ENCODE measurements at places on chromosomes 11 and 22.

- no peak for DNase-seq
Observed at GRCh38 chr11:123111465-123111864, 49.5 kb upstream of the HSPA8 start.

DNA sequence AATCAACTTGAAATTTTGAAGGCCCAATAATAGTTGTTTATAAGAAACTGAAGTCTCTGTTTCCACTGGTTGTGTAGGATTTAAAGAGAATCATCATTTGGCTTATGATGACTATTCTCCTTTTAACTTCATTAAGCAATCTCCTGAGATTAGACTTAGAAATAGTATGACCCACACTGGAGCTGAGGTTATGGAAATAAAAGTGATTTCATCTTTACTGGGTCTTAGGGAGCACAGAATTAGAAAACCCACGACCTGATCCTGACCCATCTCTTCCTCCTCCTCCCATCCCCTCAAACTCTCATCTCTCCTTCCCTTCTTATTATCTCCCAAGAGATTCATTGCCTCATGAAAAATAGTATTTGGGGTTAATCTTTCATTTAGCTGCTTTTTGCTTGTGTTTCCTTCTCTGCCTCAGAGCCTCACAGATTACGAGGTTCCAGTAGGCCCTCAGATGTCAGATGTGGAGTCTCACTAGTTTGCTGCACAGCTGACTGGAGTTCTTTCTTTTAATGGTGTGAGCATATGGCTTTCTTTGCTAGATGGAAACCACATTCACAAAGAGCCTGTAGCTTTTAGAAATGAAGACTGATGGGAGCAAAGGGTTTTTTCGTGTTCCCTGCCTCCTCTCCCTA, 85.0 kb downstream of the ALX4 start:
- no peak for DNase-seq

- no peak for DNase-seq
Observed at GRCh38 chr22:24432059-24432853, 4.9 kb downstream of the ADORA2A start.

DNA sequence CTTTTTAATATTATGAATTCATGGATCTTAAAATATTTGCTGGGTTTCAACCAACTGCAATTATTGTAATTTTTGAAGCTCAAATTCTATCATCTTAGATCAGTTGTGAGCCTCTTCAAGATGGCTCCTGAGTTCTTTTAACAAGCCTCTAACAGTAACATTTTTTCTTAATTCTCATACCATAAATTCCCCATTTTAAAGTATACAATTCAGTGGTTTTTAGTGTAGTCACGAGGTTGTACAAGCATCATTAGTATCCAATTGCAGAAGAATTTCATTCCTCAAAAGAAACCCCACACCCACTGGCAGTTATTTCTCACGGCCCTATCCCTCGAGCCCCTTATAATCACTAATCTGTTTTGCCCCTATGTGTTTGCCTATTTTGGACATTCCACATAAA, 270.8 kb downstream of the SBF2 start:
- no peak for DNase-seq

DNA sequence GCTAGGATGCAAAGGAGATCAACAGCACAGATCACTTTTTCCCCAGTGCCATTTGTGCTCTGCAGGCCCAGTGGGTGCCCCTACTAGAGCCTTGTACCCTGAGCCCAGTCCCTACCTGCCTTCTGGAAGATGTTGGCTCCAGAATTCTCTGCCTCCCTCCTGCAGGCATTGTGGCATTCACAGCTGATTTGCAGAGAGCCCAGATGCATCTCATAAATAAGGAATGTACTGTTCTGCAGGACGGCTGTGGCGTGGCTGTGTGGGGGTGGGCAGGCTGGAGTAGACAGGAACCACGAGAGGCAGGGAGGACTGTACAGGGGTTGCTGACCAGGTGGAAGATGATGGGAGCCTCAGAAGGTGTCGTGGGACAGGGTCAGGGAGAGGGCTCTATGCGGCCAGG, 11.2 kb upstream of the MIAT start:
- DNase-seq, result no peak

DNA sequence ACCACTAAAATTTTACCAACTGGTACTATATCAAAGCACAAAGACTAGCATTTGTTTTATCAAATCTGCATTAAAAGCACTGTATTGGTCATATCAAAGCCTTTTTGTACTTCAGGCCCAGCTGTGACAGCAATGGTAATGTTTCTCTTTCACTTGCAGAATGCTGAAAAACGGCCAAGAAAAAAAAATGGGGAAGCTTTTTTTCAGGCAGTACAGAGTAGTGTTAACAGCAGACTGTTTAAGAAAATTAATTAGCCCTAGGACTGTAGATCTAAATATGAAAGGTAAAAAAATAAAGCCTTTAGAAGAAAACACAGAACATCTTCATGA, 33.3 kb downstream of the DENND5A start:
- DNase-seq, result no peak

- no peak for DNase-seq
Observed at GRCh38 chr11:35056391-35057093, 82.4 kb upstream of the CD44 start.

- no peak for DNase-seq
Observed at GRCh38 chr11:123330471-123330870, 99.6 kb upstream of the GRAMD1B start.

- DNase-seq, result no peak
Observed at GRCh38 chr22:16774911-16775500, 50.2 kb downstream of the XKR3 start.

GRCh38 chr11:110782616-110783015, 70.4 kb upstream of the ARHGAP20 start:
- DNase-seq, result no peak

- DNase-seq, result no peak
Observed at GRCh38 chr11:12259956-12260355, 117.4 kb upstream of the PARVA start.

DNA sequence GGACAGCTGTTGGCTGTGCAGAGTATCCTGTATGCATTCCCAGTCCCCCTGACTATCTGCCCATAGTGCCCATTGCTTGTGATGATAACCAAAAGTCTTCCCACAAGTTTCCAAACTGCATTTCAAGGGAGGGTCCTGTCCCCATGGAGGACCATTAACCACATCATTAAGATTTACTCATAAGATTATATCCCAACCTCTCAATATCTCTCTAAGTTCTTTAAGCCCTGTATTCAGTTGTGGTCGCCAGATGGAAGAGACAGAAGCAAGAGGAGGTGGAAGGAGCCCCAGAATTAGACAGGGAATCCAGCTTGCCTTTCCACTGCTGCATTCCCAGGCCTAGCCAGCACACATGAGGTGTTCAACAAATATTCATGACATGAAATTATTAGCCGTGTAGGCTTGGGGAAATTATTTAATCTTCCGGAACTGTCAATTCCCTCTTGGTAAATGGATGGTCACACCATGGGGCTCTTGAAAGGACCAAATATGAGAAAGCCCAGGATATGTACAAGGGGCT, 42.6 kb upstream of the TIMP3 start:
- no peak for DNase-seq

GRCh38 chr22:31046539-31047226, 34.4 kb upstream of the SMTN start:
- DNase-seq, result no peak

DNA sequence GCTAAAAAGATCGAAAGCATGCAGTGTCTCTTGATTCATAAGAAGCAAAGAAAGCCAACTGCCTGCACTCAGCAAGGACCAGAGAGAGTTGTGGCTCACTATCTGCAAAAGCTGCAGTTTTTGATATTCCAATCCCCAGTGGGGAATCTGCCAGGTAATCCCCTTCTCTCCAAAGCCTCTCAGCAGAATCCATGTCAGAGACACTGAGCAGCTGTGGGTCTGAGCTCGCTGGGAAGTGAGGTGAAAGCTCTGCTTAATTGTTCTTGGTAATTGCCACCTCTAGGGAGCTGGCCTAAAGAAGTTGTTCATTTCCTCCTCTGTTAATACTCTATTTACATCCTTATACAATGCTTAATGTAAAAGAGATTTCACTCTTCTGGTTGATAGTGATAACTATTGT, 261.3 kb upstream of the LRRC4C start:
- no peak for DNase-seq

DNA sequence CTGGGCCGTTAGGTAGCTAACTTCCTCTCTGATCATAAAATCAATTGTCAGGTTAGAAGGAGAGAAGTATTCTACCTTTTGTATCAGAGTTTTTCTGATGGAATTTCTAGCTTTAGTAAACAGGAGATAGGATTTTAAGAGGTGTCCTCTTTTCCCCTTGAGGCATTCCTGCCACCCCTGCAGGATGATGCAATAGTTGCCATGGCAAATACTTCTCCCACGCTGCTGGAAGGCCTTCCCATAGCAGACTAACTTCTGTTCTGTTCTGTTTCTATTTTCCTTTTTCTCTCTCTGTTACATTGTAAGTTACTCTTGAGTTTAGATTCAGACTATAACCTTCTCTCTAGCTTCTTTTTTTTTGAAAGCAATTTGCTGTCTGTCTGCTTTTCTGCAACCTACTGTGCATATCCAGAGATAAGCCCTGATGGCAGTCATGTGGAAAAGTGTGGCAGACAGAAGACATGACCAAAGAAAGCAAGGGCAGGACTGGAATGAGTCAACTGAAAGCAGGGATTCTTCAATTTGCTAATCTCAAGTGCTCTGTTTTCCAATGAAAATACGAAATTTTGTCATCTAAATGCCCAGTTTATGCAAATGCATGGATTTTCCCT, 679.1 kb downstream of the DLG2 start:
- no peak for DNase-seq

GRCh38 chr11:61480994-61481335, 27.6 kb upstream of the LRRC10B start:
- no peak for DNase-seq

GRCh38 chr11:91664521-91664920, 560.1 kb upstream of the FAT3 start:
- no peak for DNase-seq

- DNase-seq, result no peak
Observed at GRCh38 chr22:42885446-42885845, 28.4 kb upstream of the ARFGAP3 start.

GRCh38 chr11:57667736-57668433, at the start of gene ZDHHC5:
Gene ZDHHC5, plus strand, starts transcription at chr11:57668114. Its CDS starts 4,977 bp downstream, at chr11:57673091.
- peak; percentile 98 for DNase-seq

DNA sequence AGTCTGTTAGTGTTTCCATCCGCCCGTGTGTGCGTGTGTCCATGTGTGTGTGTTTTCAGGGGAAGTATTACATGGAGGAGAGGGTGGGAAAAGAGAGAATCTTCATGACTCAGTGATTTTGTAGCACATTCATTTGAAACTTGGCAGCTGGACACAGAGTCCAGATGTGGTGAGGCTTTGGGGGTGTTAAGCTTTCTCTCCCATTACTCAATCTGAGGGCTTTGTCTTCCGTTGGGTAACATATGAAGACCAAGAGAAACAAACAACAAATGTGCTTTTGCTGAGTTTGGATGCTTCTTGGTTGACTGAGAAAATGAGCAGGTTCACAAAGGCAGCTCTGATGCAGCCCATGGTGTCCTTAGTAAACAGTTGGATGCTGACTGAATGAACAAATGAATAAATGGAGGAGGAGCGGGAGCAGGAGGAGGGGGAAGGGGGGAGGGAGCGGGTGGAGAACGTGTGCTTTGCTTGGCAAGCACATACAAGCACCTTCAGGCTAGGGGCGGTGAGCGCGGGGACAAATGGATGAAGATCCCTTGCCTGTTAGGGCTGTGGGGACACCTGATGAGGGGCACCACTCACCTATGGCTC, 104.3 kb downstream of the ST3GAL4 start:
- no peak for DNase-seq

DNA sequence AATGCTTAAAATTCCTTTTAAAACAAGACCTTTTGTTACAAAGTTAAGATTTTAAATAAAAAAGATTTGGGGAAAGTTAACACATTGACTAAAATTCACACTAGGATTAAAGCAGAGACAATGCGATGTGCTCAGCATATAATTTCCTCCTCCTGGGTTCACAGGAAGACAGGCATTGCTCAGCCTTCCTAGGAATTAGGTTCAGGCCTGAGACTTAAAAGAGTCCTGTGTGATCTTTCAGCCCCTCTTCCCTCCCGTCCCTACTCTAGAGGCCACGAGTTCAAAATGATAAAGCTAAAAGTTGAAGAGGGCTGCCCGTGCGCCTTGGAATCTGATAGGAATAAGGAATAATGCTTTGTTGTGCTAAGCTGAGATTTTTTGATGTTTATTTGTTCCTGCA, 218.6 kb downstream of the KIRREL3 start:
- no peak for DNase-seq

DNA sequence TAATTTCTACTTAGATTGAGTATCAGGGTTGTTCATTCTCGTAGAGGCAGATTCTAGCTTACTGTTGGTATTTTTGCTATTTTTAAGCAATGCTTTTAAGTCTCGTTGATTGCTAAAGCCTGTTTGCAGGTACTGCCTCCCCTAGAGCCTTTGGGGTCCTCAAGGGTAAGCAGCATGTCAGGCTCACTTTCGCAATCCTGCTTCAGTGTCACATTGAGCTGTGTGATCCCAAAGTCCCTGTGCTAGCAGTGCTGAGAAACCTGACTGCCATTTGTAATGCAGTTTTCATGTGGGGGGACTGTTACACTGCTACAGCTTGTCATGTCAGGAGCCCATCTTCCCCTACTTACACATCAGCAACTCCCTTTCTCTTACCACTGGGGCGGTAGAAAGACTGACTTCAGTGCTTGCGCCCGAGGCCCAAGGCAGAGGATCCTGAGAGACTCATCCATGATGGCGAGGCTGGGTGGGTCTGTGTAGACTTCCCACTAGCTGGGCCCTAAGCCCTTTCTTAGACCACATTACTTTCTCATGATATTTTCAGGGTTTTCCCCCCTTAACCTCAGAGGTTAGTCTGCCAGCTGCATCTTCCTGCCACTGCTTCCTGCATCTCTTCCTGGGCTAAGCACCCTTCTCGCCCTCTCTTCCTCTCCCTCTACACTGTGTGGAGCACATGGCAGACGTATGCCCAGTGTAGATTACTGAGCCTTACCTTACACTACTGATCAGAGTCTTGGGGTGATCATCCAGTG, 40.8 kb upstream of the ST14 start:
- DNase-seq, result no peak

GRCh38 chr11:61142424-61142823, 18.8 kb downstream of the VPS37C start:
- no peak for DNase-seq

GRCh38 chr11:96189351-96189750, 153.6 kb downstream of the MAML2 start:
- DNase-seq, result no peak
